ENCODE measurements at places on chromosomes 7 and 10.

GRCh38 chr10:70596860-70597809 is 5.4 kb downstream of the PRF1 start:
- DNase-seq, result no peak

- no peak for DNase-seq
Measured at GRCh38 chr7:5838761-5839500, 41.7 kb upstream of the OCM start.

DNA sequence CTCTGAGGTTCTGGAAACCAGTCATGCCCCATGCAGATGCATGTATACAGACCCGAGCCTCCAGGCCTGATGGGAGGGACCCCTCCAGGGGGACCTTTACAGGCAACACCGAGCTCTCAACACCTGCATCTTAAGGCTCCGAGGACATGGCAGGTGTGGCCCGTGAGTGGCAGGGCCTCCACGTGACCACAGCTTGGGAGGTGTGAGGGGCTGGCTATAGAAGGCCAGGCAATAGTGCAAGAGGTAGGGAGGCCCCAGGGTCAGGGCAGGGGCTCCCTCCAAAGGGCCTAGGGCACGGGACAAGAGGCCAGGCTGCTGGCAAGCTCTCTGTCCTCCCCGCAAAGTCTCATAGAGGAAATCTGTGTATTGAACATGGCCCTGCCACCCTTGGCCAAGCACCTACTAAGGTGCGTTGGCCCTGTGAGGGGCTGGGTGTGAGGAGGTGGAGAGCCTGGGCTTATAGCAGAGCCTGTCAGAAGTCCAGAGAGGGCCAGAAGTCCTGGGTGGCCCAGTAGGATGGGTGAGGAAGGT is 134.2 kb downstream of the PTPN20 start:
- no peak for DNase-seq

- no peak for DNase-seq
Measured at GRCh38 chr10:113666682-113667252, 2.9 kb upstream of the NRAP start.

GRCh38 chr10:26483554-26483953 is 45.4 kb downstream of the APBB1IP start:
- DNase-seq, result no peak

DNA sequence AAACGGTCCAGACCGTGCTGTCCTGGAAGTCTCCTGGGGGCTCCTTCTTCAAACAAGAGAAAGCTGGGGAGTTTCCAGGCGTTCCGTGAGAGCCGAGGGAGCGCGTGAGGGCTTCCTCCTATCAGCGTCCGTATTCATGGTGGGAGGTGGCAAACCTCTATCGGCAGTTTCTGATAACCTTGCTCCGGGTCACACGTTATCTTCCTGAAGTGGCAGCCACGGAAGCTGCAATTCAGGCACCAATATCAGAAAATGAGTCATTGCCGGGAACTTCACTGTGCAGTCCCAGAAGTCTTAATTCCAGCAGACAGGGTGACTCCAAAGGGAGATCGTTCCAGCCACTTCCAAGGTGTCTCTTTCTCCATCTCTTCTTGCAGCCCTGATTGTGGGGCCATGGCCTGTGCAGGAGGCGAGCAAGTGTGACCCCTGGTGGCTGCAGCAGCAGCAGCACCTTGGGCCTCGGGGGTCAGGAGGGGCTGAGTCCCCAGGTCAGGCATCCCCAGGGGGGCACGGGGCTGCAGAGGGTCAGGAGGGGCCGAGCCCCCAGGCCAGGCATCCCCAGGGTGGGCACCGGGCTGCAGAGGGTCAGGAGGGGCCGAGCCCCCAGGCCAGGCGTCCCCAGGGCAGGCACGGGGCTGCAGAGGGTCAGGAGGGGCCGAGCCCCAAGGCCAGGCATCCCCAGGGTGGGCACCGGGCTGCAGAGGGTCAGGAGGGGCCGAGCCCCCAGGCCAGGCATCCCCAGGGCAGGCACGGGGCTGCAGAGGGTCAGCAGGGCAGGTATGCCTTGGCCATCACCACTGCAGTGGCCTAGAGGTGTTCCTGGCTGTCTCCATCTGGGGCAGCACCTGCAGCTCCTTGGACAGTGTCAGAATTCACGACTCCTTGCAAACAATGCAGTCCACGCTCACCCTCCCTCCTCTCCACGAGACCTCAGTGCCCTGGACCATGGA is 538.7 kb downstream of the DNAJB6 start:
- peak; percentile 12 for DNase-seq

DNA sequence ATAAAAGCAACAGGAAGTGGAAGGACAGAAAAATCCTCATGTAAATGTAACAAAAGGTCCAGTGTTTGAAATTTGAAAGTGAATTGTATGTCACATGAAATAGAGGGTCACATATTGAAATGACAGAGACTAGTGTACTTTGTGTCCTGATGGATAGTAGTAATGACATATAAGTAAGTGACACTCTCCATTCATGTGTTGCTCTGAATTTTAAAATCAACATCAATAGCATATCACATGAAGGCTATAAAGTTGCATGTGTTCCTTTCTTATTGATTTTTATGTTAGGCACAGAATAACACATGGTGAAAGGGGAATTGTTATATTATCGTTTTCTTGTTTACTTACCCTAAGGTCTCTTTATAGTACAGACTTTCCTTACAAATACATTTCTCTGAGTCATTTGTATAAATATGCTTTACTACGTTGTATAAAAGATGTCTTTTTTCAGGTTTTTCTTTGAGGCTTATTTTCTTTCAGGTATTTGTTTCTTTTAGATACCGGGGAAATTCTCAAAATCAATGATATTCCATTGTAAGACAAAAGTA is 104.6 kb upstream of the CACNA2D1 start:
- DNase-seq, result no peak

GRCh38 chr7:6588566-6588965 is 1.3 kb upstream of the INTS15 start:
- no peak for DNase-seq

GRCh38 chr10:128894641-128895040 is 572.4 kb upstream of the MGMT start:
- no peak for DNase-seq

DNA sequence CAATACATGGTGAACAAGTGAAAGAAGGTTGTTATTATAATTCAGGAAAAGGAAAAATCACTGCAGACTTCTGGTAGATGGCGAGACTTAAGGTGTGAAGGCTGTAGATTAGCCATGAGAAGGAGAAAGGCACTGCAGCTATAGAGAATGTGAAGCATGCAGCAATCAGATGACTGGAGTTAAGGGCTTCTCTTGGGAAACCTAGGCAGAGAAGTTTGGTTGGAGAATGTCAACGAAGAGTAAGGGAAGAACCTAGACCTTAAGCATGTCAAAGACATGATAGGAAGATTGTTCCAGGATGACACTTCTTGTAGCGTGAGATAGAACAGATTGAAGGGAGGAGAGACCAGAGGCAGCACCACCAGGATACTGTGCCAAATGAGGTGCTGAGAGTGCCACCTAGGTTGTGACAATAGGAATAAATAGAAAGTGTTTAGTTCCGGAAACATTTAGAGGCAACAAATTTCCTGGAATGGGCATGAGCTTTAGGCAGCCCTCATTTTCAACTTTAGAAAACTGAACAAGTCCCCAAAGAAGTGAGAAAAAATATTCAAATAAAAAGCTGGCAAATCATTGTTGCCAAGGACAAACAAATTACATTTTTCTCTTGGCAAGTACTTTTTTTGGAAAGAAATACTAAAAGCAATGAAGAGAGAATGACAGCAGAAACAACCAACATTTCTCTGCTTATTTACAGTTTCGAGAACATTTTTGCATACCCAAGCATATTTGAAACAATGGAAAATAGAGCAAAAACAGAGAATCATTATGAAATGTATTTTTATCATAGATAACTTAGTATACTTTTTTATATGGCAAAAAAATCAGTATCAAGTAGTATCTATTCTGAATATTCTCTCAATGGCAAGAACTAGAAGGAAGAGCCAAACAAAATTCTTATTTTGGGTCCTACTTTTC is 4.9 kb downstream of the LRRC17 start:
- DNase-seq, result no peak

GRCh38 chr10:120557311-120557710 is 100.3 kb downstream of the PLPP4 start:
- DNase-seq, result no peak

- DNase-seq, result no peak
Measured at GRCh38 chr10:118568327-118568848, 27.1 kb downstream of the PRLHR start.

GRCh38 chr10:98924526-98924925 is 311.1 kb downstream of the HPSE2 start:
- no peak for DNase-seq

- no peak for DNase-seq
Measured at GRCh38 chr10:58513188-58514110, 777 bp downstream of the BICC1 start.

DNA sequence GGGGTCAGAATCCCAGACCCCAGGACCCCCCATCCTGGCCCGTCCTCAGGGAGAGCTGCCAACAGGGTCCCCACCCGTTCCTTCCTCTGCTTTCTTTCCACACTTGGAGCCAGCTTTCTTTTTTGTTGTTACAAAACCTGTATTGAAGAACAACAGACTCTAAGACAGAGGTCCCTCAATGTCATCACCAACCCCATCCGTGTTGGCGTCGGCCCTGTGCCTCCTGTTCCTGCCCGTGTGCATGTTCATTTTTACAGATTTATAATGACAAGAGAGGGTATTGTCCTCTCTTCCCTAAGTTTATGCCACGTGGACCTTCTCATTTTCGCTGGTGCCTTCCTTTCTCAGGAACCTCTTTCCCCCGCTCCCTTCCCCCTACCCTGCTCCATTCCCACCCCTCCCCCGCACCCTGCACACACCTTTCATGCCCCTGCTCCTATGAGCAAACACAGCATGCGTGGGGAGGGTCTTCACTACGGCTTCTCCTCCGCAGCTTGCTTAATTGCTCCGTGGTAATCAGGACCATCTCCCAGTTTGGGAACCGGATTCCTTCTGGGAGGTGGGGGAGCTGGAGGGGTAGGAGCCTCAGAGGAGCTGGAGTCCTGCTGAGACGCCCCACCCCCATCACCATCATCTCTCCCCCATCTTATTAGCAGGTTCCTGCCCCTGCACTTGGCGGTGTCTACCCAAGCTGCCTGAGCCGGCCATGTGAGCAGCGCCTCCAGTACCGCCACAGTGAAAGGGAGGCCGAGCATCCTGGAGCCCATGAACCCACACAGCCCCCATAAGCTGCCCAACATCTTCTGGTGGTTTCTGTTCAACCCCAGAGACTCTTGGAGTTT is 88.0 kb upstream of the INSIG1 start:
- no peak for DNase-seq

GRCh38 chr10:70558295-70558694 is 44.2 kb downstream of the PRF1 start:
- DNase-seq, result no peak

- DNase-seq, result no peak
Measured at GRCh38 chr7:52168085-52168484, 851.5 kb upstream of the COBL start.

GRCh38 chr10:75861582-75861981 is 430.2 kb downstream of the LRMDA start:
- DNase-seq, result no peak

GRCh38 chr7:12954380-12955033 is 267.1 kb downstream of the ARL4A start:
- DNase-seq, result no peak

GRCh38 chr7:94486216-94486615 is 23.4 kb upstream of the CASD1 start:
- no peak for DNase-seq

DNA sequence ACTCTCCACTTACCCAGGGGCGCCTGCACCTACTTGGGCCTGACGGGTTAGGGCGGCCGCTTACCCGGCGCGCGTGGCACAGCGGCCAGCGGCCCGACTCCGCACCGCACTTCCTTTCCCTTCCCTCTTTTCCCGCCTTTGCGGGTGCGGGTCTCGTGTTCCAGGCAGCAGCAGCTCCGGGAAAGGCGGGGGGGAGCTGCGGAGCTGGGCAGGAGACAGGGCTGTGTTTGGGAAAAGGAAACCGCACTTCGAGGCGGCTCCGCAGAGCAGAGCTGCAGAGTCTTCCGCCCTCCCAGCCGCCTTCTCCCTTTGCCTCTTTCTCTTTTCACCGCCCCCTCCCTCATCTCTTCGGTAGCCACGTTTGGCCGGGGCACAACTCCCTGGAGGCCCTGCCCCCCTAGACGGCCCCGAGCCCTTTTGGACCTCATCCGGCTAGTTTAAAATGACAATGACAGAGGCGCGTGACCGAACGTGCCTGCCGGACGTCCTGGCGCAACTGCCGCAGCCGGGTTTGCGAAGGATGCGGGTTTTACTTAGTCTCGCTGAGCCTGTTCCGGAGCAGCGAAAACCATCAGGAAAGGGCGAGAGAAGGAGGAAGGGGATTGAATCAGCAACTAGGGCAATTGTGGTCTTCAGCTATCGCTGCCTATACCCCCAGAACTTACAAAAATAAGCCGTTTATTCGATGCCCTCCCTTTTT is 7.9 kb upstream of the PAX2 start:
- no peak for DNase-seq

GRCh38 chr7:29865526-29865925 is 59.2 kb downstream of the WIPF3 start:
- DNase-seq, result no peak

Data from stimulated activated CD8-positive, alpha-beta memory T cell treated with anti-CD3 and anti-CD28 coated beads, Interleukin-4, amount 100 ng/mL, for 1 hour (primary cell).